ENCODE measurements at places on chromosomes 4 and X. TPM values are rescaled to one million over a fixed set of nuclear protein-coding genes. Genes with fewer than 3 reads are reported as not detected.

Gene KDM5C
- total RNA-seq = 70.2 TPM

- H3K36me3 ChIP-seq = no peaks in the 10 kb centered on the region
- DNase-seq = no peak
- no peaks in the 10 kb centered on the region for H3K27me3 ChIP-seq
- H3K27ac ChIP-seq = no peak overlapping the region
- H3K4me3 ChIP-seq = no peak overlapping the region
- no peaks in the 10 kb centered on the region for H3K4me1 ChIP-seq
Measured at GRCh38 chrX:146854281-146854680, 39.7 kb upstream of the CXorf51A start.

DNA sequence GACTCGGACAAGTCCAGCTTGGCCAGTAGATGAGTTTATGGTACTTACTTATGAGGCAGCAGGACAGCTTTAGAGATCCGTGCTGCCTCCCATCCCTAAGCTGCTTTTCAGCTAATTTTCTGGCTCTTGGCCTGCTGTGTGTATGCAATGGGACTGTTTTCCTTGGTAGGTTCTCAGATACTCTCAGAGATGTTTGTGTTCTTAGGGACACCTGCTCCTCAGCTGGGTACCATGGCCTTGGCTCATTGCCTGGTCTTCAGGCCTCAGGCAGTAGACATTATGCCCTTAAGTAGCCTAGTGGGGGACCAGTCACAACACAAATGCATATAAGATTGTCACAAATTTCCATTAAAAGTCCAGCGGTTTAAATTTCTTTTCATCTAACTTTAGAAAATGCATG is 688.0 kb downstream of the PCDH7 start:
- no peaks in the 10 kb centered on the region for H3K27me3 ChIP-seq
- no peak for DNase-seq
- no peak overlapping the region for H3K27ac ChIP-seq
- no peak overlapping the region for H3K4me3 ChIP-seq
- H3K36me3 ChIP-seq = no peaks in the 10 kb centered on the region
- no peaks in the 10 kb centered on the region for H3K4me1 ChIP-seq

GRCh38 chr4:11564021-11564420 is 135.3 kb upstream of the HS3ST1 start:
- no peaks in the 10 kb centered on the region for H3K36me3 ChIP-seq
- H3K4me1 ChIP-seq = no peaks in the 10 kb centered on the region
- no peak overlapping the region for H3K4me3 ChIP-seq
- H3K27me3 ChIP-seq = no peaks in the 10 kb centered on the region
- no peak for DNase-seq
- H3K27ac ChIP-seq = no peak overlapping the region

Gene ARL9
- total RNA-seq = 0.54 TPM

Gene GYG2
- total RNA-seq = 1.6 TPM

DNA sequence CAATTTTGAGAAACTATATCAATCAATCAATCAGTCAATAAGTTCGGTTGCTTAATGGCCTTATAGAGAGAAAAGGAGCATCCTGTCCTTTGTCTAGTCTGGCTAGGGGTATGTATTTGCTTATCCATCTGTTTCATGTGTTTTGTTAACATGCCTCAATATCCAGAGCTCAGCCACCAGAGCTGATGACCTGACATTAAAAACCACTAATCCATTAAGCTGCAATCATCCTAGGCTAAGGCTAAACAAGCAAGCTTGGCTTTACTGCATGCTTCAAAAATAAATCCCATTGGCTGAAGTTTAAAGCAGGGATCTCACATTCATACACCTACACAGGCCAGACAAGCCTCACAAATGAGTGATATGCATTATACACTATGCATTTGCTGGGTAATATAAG is 139.7 kb downstream of the INPP4B start:
- DNase-seq = no peak
- H3K4me3 ChIP-seq = no peak overlapping the region
- H3K36me3 ChIP-seq = no peaks in the 10 kb centered on the region
- H3K27me3 ChIP-seq = no peaks in the 10 kb centered on the region

DNA sequence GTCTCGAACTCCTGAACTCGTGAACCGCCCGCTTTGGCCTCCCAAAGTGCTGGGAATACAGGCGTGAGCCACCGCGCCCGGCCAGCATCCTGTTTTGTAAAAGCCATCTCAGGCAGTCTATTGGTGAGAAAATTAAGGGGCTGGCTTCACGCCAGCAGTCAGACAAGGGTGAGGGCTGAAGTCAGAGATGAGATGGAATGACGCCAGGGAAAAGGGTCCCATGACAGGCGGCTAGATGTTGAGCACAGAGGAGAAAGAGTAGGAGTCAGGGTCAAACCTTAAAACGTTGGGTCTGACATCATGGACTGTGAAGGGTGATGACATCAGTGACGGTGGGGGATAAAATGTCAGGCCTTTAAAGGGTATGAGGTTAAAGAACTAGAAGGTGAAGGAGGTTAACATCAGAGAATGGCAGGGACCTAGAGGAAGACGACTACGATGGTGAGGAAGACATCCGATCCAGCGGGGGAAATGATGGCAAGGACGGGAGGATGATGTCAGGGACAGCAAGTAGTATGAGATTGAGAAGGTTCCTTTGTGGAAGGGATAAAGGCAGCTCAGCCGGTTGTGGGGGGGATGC is 504 bp upstream of the RBM3 start:
- peak; percentile 75 for DNase-seq
- peak overlapping the region; percentile 72 for H3K4me3 ChIP-seq
- no peaks in the 10 kb centered on the region for H3K27me3 ChIP-seq
- peak overlapping the region; percentile 95 for H3K27ac ChIP-seq
- peaks cover 36% of the 10 kb centered on the region for H3K36me3 ChIP-seq
- peaks cover 14% of the 10 kb centered on the region for H3K4me1 ChIP-seq

DNA sequence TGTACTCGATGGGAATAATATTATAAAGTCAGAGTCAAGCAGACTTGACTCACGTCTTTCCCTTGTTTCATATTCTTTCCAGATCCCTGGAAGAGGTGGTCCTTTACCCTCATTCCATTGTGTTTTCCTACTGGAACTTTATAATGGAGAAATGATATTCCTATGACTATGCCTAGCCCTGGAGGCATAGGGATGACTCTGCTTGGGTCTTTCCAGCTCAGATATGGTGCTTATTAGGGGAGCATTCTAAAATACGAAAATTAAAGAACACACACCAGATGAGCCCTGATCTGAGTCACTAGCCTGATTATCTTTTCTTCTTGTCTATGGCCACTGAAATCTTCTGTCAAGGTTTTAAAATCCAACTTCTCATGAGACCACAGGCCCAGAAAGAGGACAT is 231.4 kb downstream of the ANKRD50 start:
- no peak overlapping the region for H3K4me3 ChIP-seq
- H3K36me3 ChIP-seq = no peaks in the 10 kb centered on the region
- no peaks in the 10 kb centered on the region for H3K4me1 ChIP-seq
- no peak for DNase-seq

GRCh38 chr4:57020467-57021101 is 41.9 kb downstream of the POLR2B start:
- no peak for DNase-seq
- H3K27me3 ChIP-seq = no peaks in the 10 kb centered on the region
- H3K4me1 ChIP-seq = no peaks in the 10 kb centered on the region
- H3K36me3 ChIP-seq = peaks cover 97% of the 10 kb centered on the region
- no peak overlapping the region for H3K4me3 ChIP-seq
- H3K27ac ChIP-seq = no peak overlapping the region

DNA sequence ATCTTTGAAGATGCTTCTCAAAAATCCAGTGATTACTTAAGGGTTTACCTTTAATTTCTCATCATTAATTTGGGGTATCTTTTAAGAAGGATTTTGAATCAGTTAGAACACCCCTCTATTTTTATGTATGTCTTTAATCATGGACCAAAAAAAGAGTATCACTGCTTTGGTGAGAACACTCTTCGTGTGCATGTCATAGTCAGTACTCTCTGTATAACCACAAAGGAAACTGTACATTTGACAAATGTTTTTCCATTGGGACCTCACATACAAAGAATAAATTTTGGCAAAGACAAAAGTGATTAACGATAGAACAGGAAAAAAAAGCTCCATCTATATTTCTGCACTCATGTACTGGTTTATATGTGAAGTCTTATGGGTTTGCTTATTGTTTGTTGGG is 31.3 kb downstream of the FAM241A start:
- DNase-seq = no peak
- H3K4me1 ChIP-seq = no peaks in the 10 kb centered on the region
- H3K27ac ChIP-seq = no peak overlapping the region

GRCh38 chrX:69388526-69388925 is 115.6 kb upstream of the NALF2 start:
- H3K27ac ChIP-seq = no peak overlapping the region
- no peak overlapping the region for H3K4me3 ChIP-seq
- DNase-seq = no peak
- H3K27me3 ChIP-seq = no peaks in the 10 kb centered on the region
- H3K4me1 ChIP-seq = no peaks in the 10 kb centered on the region

DNA sequence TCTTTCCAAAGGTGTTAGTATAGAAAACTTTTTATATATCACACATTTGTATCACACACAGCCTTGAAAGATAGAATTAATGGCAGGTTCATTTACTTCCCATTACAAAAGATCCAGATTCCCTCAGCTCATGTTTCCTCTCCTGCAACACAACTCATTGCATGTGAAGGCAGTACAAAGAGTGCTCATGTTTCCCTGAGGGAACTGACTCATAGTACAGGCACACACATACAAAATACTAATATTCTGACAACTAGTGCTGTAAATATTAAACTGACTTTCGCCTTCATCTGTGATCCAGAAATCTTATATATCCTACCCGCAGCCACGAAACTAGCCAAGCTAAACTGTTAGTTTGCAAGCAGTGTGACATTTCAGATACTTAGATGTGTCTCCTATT is 819.8 kb upstream of the PCDH7 start:
- no peak for DNase-seq
- H3K4me3 ChIP-seq = no peak overlapping the region
- H3K4me1 ChIP-seq = no peaks in the 10 kb centered on the region

Gene GYPB
- total RNA-seq = not detected

DNA sequence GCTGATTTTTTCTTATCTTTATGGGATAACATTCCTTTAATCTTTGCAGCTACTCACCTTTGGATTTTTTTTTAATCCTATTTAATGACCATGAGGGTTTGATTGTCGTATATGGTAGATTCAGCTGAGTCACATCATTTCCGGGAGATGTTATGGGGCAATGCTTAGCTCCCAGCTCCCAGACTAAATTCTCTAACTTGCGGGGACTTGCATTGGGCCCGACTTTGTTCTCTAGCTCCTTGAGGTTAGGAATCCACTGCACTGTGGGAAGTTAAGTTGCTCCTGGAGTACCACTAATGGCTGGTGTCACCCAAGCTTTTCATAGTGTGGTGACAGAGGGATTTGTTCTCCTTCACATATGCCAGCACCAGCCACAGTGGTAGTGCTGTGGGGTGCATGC is 287.4 kb downstream of the TECRL start:
- no peak for DNase-seq
- H3K4me1 ChIP-seq = no peaks in the 10 kb centered on the region
- H3K27ac ChIP-seq = no peak overlapping the region
- no peaks in the 10 kb centered on the region for H3K36me3 ChIP-seq
- H3K27me3 ChIP-seq = no peaks in the 10 kb centered on the region

Gene SPARCL1
- total RNA-seq = 1,005 TPM

Gene USP17L15
- total RNA-seq = not detected

DNA sequence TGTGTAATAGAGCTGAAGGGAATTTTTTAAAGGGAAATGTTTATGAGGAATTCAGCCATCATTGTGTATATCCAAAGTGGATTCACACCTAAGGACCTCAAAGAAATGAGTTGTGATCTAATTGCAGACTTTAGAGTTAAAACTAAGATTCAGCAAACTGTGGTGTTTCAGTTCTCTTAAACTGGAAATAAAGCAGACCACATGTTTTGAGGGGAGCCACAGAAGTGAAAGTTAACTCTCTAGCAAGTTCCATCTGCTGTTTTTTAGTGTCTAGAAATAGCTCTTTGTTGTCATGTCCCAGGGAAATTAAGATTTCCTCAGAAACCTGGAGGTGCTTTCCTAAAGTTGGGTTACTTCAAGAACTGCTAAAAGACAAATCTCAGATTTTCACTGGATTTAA is 97.3 kb upstream of the DDX3X start:
- H3K27me3 ChIP-seq = no peaks in the 10 kb centered on the region
- peaks cover 5% of the 10 kb centered on the region for H3K4me1 ChIP-seq
- H3K4me3 ChIP-seq = no peak overlapping the region
- no peak overlapping the region for H3K27ac ChIP-seq

Gene PROM1
- 2.5 TPM for total RNA-seq

DNA sequence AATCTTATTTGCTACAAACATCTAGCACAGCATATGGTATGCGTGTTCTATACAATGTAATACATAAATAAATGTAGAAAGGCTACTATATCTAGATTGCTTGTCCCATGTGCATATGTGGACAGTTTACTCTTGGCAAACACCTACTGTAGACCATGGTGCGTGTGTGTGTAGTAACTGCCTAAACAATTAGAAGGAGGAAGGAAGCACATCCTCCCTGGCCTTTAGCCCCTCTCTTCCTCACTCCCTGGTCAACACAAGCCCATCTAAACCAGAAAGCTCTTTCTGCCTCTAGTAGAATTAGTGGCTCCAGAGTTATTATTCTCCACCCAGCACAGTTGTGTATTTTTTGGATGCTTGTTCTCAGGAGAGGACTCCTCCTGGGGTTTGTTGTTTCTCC is 73.9 kb downstream of the KDR start:
- no peaks in the 10 kb centered on the region for H3K36me3 ChIP-seq
- H3K27ac ChIP-seq = no peak overlapping the region
- no peak for DNase-seq
- no peaks in the 10 kb centered on the region for H3K4me1 ChIP-seq

Gene TCEAL3
- total RNA-seq = 58.9 TPM

Gene MAOA
- total RNA-seq = 198 TPM

DNA sequence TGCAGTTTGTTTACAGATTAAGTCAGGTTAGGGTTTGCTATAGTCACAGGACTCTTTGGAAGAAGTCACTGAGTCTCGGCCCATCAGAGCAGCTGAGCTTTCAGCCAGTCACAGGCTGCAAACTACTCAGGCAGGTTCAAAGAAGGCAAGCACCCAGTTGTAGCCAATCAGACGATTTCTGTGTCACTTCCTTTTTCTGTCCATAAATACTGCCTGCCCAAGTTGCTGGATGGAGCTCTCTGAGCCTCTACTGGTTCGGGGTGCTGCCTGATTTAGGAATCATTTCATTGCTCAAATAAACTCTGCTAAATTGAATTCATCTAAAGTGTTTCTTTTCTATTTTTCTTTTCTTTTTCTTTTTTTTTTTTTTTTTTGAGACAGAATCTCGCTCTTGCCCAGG is 7.3 kb upstream of the SH3BP2 start:
- H3K36me3 ChIP-seq = no peaks in the 10 kb centered on the region
- peaks cover 10% of the 10 kb centered on the region for H3K4me1 ChIP-seq
- H3K27me3 ChIP-seq = no peaks in the 10 kb centered on the region
- H3K4me3 ChIP-seq = no peak overlapping the region

GRCh38 chr4:104756837-104757236 is 262.1 kb upstream of the CXXC4 start:
- no peak overlapping the region for H3K27ac ChIP-seq
- no peak overlapping the region for H3K4me3 ChIP-seq
- H3K27me3 ChIP-seq = no peaks in the 10 kb centered on the region
- no peaks in the 10 kb centered on the region for H3K36me3 ChIP-seq
- no peaks in the 10 kb centered on the region for H3K4me1 ChIP-seq
- DNase-seq = no peak

Gene FAM9C
- total RNA-seq = not detected

Gene METTL14
- total RNA-seq = 29.4 TPM
